ENCODE measurements at places on chromosomes 3 and 15. TPM values are rescaled to one million over a fixed set of nuclear protein-coding genes. Genes with fewer than 3 reads are reported as not detected.

DNA sequence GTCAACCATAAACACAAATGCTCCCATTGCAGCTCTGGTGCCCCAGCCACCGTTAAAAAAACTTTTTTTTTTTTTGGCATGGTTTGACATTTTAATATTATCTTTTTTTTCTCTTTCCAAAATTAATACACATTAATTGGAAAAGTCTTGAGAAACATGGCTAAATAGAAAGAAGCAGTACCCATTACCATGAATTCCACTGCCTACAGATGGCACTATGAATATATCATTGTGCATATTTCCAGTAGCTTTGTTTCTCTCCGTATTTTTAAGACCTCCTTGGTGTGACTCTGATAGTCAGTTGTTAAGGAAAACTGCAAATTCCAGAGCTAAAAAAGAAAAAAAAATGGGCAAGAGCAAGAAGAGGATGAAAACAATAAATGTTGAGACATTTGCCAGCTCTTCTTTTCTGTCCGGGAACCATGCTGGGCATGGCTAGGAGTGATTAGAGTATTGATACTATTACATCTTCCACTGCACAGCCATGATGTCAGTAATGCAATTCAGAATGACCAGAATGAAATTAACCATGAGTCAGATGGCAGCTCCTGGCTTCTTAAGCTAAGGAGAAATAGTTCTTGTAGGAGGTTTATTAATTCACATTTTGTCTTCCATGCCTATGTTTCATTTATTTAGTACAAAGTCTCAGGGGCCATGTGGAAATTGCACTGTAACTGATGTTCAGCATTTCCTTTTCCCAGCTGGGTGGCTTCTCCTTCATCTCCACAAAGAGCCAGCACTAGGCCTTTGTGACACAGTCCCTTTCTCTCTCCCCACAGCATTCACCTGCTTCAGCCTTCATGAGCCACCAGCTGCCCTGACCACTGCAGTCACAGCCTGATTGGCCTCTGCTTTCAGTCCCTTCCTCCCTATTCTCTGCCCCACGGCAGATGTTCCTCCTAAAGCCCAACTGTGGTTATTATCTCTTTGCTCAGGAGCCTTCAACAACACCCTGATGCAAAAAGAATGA, 31.8 kb downstream of the SLC7A14 start:
- DNase-seq, result no peak

- no peak for DNase-seq
These were observed 115.0 kb downstream of the POLQ start for GRCh38 chr3:121430664-121431215.

DNA sequence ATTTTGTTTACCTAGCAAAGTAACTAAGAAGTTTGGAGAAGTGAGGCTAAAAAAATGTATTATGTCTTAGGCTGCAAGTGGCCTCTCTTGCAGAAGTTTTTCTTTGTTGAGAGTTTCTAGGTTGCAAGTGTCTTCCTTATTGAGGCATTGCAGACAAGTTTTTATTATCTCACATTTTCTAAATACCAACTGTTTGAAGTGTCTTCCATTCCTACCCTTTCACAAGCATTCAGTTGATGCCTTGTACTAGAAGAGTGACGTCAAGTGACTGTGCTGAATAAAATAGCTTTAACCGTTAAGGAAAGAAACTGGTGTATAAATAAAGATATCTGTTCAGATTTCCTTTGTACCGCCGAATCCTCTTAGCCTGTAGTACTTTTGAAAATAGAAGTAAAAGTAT, 123.3 kb downstream of the ALCAM start:
- no peak for DNase-seq

- DNase-seq, result no peak
These were observed at the start of gene PPP1R14D for GRCh38 chr15:40828447-40829036. Gene PPP1R14D (minus strand): TSS chr15:40828708. CDS start chr15:40828641, 67 bp downstream.

GRCh38 chr3:169813757-169814517, 1.2 kb upstream of the LRRC34 start:
- no peak for DNase-seq

Gene PLA1A
- 0.92 TPM for total RNA-seq

Gene DNAH1
- total RNA-seq, result 2.5 TPM

DNA sequence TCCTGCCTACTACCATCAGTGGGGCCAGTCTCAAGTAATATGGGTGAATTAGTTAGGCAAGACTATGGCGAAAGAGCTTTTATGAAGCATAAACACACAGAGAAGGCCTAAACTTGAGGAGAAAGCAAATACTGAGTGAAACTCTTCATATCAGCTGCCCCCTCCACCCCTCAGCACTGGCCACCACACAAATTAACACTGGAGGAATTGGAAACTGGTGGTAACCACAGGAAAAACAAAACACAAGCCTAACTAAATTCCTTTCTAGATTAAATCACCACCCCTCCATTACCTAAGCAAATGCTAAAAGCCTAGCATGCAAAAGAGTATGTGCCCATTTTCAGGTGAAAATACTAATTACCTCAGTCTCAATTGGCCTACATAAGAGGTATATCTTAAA, 774.7 kb upstream of the NECTIN3 start:
- DNase-seq, result no peak

GRCh38 chr3:178754852-178755510, 218.7 kb downstream of the KCNMB2 start:
- DNase-seq, result no peak

- DNase-seq, result no peak
These were observed 46.6 kb downstream of the EPHB3 start for GRCh38 chr3:184608209-184608608.

DNA sequence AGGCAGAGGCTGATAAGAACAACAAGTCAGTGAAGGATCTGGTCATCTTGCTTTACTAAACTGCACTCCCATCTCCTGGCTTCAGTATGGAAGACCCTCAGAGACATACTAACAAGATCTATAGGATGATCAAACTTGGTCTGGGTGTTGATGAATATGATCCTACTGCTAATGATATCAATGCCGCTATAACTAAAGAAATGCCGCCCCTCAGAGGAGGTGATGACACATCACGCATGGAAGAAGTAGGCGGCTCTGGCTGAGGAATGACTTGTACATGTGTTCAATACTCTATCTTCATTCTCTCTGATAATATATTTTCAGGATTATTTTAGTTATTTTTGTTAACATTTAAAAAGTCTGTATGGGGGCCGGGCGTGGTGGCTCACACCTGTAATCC, 17.5 kb upstream of the EIF2B5 start:
- DNase-seq, result no peak

Gene SAMD7
- not detected for total RNA-seq

DNA sequence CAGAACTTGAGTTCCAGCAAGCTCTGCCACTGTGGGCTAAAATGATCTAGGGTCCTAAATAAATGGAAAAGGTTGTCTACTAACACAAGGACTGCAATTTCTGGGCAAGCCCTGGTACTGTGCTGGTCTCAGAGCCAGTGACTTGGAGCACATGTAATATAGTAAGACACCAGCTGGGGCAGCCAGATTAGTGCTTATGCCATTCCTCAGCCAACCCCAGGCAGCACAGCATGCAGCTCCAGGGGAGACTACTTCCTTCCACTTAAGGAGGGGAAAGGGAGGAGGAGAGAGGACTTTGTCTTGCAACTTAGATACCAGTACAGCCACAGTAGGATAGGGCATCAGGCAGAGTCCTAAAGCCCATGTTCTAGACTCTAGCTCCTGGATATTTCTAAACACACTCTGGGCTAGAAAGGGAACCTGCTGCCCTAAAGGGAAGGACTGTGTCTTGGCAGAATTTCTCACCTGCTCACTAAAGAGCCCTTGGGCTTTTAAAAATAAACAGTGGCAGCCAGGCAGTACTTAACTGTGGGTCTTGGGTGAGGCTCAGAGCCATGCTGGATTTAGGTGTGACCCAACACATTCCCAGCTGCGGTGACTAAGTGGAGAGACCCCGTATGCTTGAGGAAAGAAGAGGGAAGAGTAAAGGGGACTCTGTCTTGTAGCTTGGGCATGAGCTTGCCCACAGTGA, 223.7 kb upstream of the BCHE start:
- no peak for DNase-seq

Gene VWA5B2
- not detected for total RNA-seq

GRCh38 chr3:189710620-189711402, 79.6 kb downstream of the TP63 start:
- DNase-seq, result peak; percentile 74

- DNase-seq, result no peak
These were observed 86.0 kb upstream of the ABHD17C start for GRCh38 chr15:80609091-80609490.

Gene CCDC9B
- 25.1 TPM for total RNA-seq

- DNase-seq, result no peak
These were observed 82.2 kb downstream of the PCCB start for GRCh38 chr3:136332302-136332701.

DNA sequence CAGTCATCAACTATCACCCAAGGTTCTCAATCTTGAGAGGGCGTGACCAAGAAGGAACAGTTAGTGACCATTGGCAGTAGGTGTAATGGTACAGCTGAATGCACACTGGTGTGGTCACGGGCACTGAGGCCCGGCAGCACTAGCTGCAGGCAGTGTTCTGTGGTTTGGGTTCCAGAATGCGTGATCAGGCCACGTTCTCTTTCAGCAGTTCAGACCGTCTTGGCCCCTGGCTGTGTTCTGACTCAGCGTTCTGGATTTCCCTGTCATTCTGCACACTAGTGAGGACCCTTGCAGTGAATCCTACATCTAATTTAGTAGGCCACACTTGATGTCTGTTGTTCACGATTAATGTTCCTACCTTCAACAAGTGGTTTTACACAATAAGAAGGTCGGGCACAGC, 220.5 kb upstream of the SLCO3A1 start:
- DNase-seq, result no peak

Gene IL5RA
- not detected for total RNA-seq

GRCh38 chr15:99981839-99982658, 248.8 kb upstream of the LYSMD4 start:
- DNase-seq, result no peak

GRCh38 chr15:36960947-36961227, 139.5 kb downstream of the MEIS2 start:
- no peak for DNase-seq

Gene UMPS
- 37.3 TPM for total RNA-seq

Gene NANOGP8
- total RNA-seq, result not detected

Gene TRIM42
- total RNA-seq, result not detected

Gene SPINT1
- 1.7 TPM for total RNA-seq

- no peak for DNase-seq
These were observed 243.9 kb downstream of the ZBTB20 start for GRCh38 chr3:114903213-114903612.

GRCh38 chr3:127786353-127787070, 35.8 kb downstream of the MGLL start:
- DNase-seq, result no peak

DNA sequence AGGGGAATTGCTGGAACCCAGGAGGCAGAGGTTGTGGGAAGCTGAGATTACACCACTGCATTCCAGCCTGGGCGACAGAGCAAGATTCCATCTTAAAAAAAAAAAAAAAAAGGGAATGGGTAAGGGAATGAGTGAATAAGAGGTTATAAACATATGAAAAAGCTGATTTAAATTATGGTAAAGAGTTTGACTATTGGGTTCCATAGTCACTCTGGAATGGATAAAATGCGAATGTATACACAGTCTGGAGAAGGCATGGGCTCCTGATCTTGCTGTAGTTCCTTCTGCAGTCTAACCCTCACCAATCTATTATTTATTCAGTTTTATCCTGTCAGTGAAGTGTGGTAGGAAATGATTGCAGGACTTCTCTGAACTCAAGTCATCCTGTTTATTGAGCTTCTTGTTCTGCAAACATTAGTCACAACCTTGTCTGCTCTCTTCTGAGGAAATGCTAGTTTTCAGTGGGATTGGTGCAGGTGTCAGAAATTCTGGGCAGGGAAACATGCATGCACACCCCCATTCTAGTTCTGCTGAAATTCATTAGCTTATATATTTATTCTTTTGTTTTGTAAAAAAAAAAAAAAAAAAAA, 190.9 kb upstream of the CFAP20DC start:
- DNase-seq, result no peak

DNA sequence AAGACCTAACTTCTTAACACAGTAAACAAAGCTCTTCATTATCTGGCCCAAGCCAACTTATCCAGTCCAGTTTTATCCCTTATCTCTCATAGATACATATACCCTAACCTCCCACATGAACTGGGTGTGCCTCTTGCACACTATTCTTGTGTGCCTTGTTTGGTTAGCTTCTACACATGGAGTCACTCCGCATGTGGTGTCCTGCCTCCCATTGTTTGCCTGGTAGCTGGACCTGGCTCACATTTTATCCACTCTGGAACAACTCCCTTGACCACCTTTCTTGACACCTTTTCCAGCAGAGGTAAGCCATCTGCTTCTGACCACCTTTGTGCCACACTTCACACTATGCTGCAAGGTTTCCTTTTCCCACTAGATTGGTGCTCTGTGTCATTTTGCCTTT, 15.2 kb downstream of the TIPARP start:
- no peak for DNase-seq

DNA sequence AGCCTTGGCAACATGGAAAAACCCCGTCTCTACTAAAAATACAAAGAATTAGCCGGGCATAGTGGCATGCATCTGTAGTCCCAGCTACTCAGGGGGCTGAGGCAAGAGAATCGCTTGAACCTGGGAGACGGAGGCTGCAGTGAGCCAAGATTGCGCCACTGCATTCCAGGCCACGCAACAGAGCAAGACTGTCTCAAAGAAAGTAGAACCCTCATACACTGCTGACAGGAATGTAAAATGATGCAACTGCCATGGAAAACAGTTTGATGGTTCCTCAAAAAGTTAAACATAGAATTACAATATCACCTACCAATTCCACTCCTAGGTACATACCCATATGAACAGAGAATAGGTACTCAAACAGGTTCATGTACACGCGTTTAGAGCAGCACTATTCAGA, 158.9 kb downstream of the TBC1D5 start:
- DNase-seq, result no peak

DNA sequence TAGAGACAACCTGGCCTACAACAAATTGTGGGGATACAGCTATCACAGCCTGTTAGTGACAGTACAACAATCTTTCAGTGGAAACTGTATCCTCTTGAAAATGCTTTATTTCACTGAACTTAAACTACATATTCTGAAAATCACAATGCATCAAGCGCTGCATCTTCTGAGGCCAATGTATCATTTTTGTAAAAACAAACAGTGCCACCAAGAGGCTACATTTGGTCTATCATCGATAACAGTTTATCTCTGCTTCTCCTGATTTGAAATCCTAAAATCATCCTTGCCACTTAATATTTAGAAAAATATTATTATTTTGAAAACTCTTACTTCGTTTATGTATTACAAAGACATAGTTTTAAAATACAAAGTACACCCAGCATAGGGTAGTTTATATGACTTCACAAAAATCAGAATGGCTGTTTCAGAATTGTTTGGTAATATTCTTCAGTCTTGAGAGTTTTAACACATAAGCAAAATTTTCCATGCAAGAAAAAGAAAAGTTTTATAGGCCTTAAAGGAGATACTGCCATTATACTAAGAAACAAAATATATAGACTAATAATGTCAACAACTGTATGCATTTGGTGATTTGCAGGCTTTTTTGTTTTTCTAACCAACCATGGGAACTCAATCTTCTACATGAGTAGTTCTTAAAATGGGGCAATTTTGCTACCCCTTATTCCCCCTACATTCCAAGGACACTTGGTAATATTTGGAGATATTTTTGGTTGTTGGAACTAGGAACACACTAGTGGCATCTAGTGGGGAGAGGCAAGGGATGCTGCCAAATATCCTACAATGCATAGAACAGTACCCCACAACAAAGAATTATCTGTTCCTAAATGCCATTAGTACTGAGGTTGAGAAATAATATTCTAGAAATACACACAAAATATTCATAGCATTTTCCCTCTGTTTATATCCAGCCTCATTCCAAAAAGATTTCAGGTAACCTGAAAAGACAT, 42.3 kb downstream of the WDR72 start:
- DNase-seq, result no peak

- DNase-seq, result no peak
These were observed 24.8 kb upstream of the IQCF2 start for GRCh38 chr3:51836606-51837005.

GRCh38 chr3:72560846-72561675, 287.2 kb downstream of the SHQ1 start:
- no peak for DNase-seq

Measured in pulmonary artery endothelial cell (primary cell).